Coronary artery (tissue), 2 donors: ENCODE measurements at places on chromosomes 3 and 15.

DNA sequence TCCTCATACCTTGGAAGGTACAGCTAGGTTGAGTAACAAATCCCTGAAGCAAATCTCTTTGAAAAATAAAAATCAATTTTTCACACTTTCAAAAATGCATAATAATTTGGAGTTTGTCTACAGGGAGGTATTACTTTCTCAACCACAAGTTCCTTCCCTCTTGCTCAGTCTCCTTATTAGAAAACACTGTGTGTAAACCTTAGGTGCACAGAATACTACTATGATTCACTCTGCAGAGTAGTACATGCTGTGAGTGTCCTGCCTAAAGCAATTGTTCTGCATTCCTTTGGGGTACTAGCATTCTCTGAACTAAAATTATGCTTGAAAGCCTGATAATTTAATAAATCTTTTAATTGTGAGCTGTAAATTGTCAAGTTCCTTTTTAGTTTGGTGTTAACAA lies 115.9 kb upstream of the EPHA3 start:
- DNase-seq, result no peak

DNA sequence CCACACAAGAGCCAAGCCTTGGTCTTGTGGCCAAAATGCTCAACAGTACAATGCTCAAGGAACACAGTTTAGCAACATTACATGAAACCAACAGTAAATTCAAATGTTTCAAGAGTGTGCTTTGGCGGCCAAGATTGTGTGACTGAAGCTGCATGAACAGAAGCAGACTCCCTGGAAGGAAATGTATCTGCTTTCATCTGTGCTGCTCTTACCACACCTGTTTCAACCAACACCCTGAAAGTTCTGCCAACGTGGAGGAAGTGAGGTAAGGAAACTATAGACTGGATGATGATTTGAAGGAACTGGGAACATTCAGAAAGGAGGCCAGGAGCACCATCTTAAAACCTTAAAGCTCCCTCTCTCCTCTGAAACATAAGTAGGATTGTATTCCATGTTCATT lies 55.7 kb downstream of the MB21D2 start:
- DNase-seq, result no peak

DNA sequence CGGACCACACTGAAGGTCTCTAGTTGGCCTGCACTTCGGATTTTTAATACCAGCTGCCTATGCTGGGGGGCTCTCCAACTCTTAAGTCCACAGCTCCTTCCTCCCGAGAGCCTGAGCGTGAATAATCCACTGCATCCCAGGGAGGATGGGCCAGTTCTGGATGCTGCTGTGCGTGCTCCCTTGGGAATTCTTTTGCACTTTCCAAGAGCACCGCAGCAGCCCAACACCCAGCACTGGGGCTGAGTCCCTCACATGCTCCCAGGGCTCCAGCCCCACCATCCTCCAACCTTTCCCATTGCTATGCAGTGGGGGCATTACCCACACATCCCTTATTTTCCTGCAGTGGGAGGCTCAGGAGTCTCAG lies 136.4 kb upstream of the IQSEC1 start:
- no peak for DNase-seq

GRCh38 chr3:107241217-107241616 lies 136.0 kb upstream of the CCDC54 start:
- DNase-seq, result peak; percentile 81

- no peak for DNase-seq
These were observed 450.5 kb upstream of the AZI2 start for GRCh38 chr3:28799084-28799483.

GRCh38 chr3:196689941-196690660 lies 21.9 kb downstream of the CEP19 start:
- no peak for DNase-seq
